Transverse colon (tissue), 4 donors: ENCODE measurements at places on chromosomes 5 and 9. TPM values are rescaled to one million over a fixed set of nuclear protein-coding genes. Genes with fewer than 3 reads are reported as not detected.

The MEGF10 gene
- total RNA-seq: not detected

The CCT5 gene
- 121 TPM for total RNA-seq

The LHX2 gene
- not detected for total RNA-seq

The SAXO1 gene
- total RNA-seq: not detected

The ALDH1A1 gene
- total RNA-seq: 76.3 TPM

GRCh38 chr5:172815631-172816030 is 18.4 kb upstream of the ERGIC1 start:
- H3K4me1 ChIP-seq: peaks cover 14% of the 10 kb centered on the region
- H3K27me3 ChIP-seq: no peaks in the 10 kb centered on the region
- no peak overlapping the region for H3K4me3 ChIP-seq
- H3K27ac ChIP-seq: no peak overlapping the region

DNA sequence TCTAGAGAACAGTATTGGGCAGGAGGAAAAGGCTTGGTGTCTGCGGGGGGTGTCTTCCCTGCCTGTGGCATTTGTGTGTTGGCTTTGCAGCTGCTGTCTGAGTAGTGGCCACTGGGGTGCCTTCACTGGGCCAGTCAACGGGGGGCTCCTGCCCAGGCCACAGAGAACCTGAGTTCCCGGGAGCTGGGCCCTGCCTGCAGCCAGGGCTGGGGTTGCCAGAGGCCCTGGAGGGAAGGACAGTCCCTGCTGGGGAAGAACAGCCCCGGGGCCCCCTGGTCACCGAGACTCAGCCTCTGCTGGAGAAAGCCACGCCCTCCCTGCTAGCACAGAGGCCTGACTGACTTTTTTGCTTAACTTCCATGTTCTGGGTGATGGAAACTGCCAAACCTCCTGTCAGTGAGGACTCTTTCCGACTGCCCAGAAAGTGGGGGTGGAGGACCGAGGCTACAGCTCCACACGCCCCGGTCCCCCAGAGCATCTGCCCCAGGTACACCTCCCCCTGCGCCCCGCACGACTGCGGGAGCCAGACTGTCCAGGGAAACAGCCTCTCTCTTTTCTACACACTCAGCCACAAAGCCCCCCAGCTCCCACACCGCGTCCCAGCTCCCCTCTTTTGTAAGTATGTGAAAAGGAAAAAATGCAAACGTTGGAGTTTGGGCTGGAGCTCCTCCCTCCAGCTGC is 133.4 kb downstream of the DAB2IP start:
- peak; percentile 6 for DNase-seq
- H3K4me1 ChIP-seq: no peaks in the 10 kb centered on the region
- no peaks in the 10 kb centered on the region for H3K27me3 ChIP-seq
- no peaks in the 10 kb centered on the region for H3K36me3 ChIP-seq
- no peak overlapping the region for H3K4me3 ChIP-seq

GRCh38 chr9:28648723-28649122 is 1075.4 kb upstream of the C9orf72 start:
- no peak overlapping the region for H3K27ac ChIP-seq
- H3K4me3 ChIP-seq: no peak overlapping the region
- no peak for DNase-seq
- H3K4me1 ChIP-seq: no peaks in the 10 kb centered on the region
- H3K27me3 ChIP-seq: no peaks in the 10 kb centered on the region
- H3K36me3 ChIP-seq: no peaks in the 10 kb centered on the region

DNA sequence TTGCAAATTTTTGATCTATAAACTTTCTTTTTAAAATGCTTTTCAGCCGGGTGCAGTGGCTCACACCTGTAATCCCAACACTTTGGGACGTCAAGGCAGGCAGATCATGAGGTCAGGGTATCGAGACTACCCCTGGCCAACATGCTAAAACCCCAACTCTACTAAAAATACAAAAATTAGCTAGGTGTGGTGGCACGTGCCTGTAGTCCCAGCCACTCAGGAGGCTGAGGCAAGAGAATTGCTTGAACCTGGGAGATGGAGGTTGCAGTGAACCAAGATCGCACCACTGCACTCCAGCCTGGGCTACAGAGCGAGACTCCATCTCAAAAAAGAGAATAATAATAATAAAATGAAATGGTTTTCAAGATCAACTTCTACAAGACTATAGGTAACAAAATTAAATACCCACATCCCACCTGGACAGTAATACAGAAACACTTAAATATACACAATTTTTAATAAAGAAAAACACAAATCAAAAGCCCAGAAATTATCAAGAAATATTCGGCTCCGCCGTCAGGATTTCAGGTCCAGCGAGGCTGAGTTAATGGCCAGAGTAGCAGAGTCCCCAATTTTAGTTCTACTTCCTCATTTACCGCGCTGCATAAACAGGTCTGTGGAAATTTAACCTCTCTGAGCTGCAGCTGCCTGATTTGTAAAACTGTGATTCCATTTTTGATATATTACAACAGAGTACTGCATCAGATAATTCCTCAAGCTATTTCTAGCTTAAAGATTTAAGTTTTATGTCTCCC is 4.0 kb downstream of the TUT7 start:
- no peaks in the 10 kb centered on the region for H3K27me3 ChIP-seq
- no peak for DNase-seq
- H3K4me3 ChIP-seq: no peak overlapping the region
- H3K27ac ChIP-seq: no peak overlapping the region
- H3K4me1 ChIP-seq: peaks cover 35% of the 10 kb centered on the region

DNA sequence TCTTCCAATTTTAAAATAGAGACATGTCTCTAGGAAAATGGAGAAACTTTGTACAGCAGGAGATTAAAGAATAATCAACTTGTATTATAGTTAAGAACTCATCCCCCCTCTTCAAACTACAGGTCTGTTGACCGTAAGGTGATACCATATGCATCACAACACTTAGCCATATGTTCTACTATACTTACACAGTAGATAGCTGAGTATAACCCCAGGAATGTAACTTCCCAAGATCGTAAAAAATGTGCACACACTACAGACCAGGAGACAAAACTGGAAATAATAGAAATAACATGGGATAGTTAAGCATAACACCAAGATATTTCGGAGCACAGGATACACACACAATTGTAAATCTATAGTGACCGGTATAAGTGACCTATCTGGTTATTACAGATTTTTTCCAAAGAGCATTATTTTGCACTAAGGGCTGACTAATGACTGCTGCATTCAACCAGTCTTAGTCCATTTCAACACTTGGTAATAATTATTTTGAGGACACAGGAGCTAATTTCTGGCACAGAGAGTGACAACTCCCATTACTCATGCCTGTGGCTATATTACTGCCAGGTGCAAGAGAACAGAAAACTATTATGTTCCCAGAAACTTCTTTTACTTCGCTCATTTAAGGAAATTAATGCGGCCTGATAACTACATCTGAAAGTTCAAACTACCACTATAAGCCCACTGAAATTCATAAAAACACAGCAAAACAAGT is 15.4 kb upstream of the ZNF622 start:
- H3K27me3 ChIP-seq: no peaks in the 10 kb centered on the region
- no peak overlapping the region for H3K4me3 ChIP-seq
- no peak for DNase-seq
- peaks cover 9% of the 10 kb centered on the region for H3K4me1 ChIP-seq

GRCh38 chr9:109272745-109273144 is 48.1 kb downstream of the EPB41L4B start:
- H3K4me3 ChIP-seq: no peak overlapping the region
- no peak overlapping the region for H3K27ac ChIP-seq
- H3K4me1 ChIP-seq: peaks cover 39% of the 10 kb centered on the region
- H3K36me3 ChIP-seq: no peaks in the 10 kb centered on the region
